ENCODE measurements at places on chromosomes 12 and 14. TPM values are rescaled to one million over a fixed set of nuclear protein-coding genes. Genes with fewer than 3 reads are reported as not detected.

POMT2 gene
- 27.5 TPM for total RNA-seq

CFAP73 gene
- not detected for total RNA-seq

CAPZA3 gene
- not detected for total RNA-seq

KRT79 gene
- 0.10 TPM for total RNA-seq

FAM181A gene
- total RNA-seq, result not detected

PPFIBP1 gene
- 15.8 TPM for total RNA-seq

ATXN3 gene
- 21.2 TPM for total RNA-seq

WNT1 gene
- total RNA-seq, result 0.09 TPM

SLCO1A2 gene
- total RNA-seq, result not detected

EXOC5 gene
- total RNA-seq, result 36.6 TPM

ACOT4 gene
- total RNA-seq, result 2.0 TPM

RIMBP2 gene
- 0.06 TPM for total RNA-seq

SAMD15 gene
- 1.4 TPM for total RNA-seq

ACYP1 gene
- total RNA-seq, result 27.5 TPM

IL22 gene
- total RNA-seq, result not detected

MGST1 gene
- 731 TPM for total RNA-seq

KRT72 gene
- total RNA-seq, result not detected

SCNN1A gene
- 28.1 TPM for total RNA-seq

CACNA1C gene
- total RNA-seq, result 0.03 TPM

CLEC12A gene
- not detected for total RNA-seq

LRP1 gene
- 15.9 TPM for total RNA-seq

BICDL1 gene
- total RNA-seq, result 4.5 TPM

KLRC4 gene
- not detected for total RNA-seq

FKBP4 gene
- total RNA-seq, result 94.7 TPM

CMKLR1 gene
- total RNA-seq, result 0.06 TPM

TPPP2 gene
- not detected for total RNA-seq

NANOG gene
- not detected for total RNA-seq

SERPINA10 gene
- not detected for total RNA-seq

KLRC1 gene
- total RNA-seq, result not detected

DAO gene
- not detected for total RNA-seq

TMBIM4 gene
- total RNA-seq, result 52.5 TPM

ENDOU gene
- total RNA-seq, result not detected

NXPH4 gene
- total RNA-seq, result 3.8 TPM

SOS2 gene
- 8.3 TPM for total RNA-seq

PLA2G1B gene
- not detected for total RNA-seq

RPAP3 gene
- total RNA-seq, result 50.0 TPM

CLEC4A gene
- total RNA-seq, result not detected

FNTB gene
- 21.7 TPM for total RNA-seq

PPP1R36 gene
- total RNA-seq, result 0.19 TPM

GPD1 gene
- total RNA-seq, result 0.14 TPM

CLEC7A gene
- not detected for total RNA-seq

PRKD1 gene
- total RNA-seq, result 2.4 TPM

SELPLG gene
- 0.79 TPM for total RNA-seq

LGALS3 gene
- total RNA-seq, result 159 TPM

C12orf60 gene
- total RNA-seq, result 1.7 TPM

ADAM21 gene
- not detected for total RNA-seq

COCH gene
- 21.2 TPM for total RNA-seq

SARNP gene
- 127 TPM for total RNA-seq

KCNA5 gene
- 0.03 TPM for total RNA-seq

NOVA1 gene
- 4.7 TPM for total RNA-seq

UBC gene
- total RNA-seq, result 1,470 TPM

SIX6 gene
- total RNA-seq, result not detected
